ENCODE measurements at places on chromosomes 6 and 20.

GRCh38 chr6:145814035-145814500 lies 527 bp downstream of the FBXO30 start:
- peak; percentile 1 for DNase-seq

- no peak for DNase-seq
Observed at GRCh38 chr6:107511511-107511993, 21.6 kb downstream of the SOBP start.

GRCh38 chr6:33785778-33786177 lies 3.2 kb downstream of the LEMD2 start:
- DNase-seq, result no peak

DNA sequence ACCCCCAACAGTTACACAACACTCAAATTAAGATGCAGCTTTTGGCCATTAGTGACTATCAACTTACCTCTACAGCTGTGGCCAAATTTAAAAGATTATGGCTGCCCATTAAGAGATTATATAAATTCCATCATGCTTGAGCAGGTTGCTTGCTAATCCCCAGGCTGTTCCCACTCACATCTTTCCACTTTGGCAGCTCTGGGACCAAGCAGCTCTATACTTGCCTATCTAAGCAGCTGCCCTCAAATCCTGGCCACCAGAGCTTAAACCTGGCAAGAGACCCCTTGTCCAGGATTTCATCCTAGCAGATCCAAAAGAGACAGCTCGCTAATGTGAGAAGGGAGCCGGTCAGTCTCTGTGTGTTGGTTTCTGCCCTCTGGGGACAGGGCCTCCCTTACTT lies 127.9 kb downstream of the SLC23A2 start:
- no peak for DNase-seq

GRCh38 chr6:107488875-107489635 lies 862 bp upstream of the SOBP start:
- DNase-seq, result no peak

DNA sequence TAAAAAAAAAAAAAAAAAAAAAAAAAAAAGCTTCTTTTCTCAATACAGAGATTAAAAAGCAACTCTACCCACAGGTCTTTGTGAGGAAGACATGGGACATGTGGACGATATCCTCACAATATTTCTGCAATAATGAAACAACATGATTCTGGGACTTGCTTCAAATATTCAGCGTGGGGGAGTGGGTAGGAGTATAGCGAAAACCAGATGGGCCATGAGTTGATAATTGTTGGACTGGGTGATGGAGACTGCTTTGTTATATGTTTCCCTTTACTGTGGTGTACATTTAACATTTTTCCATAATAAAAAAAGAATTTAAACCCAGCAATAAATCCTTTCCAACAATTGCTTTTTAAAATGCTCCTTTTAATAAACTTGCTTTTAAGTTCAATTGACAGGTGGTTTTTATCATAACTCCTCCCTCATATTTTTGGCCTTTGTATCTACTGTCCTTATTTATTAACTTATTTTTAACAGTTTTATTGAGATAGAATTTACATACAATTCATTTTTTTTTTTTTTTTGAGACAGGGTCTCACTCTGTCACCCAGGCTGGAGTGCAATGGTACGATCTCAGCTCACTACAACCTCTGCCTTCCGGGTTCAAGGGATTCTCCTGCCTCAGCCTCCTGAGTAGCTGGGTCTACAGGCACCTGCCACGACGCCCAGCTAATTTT lies 40.4 kb upstream of the ARFGEF2 start:
- DNase-seq, result no peak

GRCh38 chr6:141598487-141598886 lies 534.2 kb upstream of the GJE1 start:
- DNase-seq, result no peak

DNA sequence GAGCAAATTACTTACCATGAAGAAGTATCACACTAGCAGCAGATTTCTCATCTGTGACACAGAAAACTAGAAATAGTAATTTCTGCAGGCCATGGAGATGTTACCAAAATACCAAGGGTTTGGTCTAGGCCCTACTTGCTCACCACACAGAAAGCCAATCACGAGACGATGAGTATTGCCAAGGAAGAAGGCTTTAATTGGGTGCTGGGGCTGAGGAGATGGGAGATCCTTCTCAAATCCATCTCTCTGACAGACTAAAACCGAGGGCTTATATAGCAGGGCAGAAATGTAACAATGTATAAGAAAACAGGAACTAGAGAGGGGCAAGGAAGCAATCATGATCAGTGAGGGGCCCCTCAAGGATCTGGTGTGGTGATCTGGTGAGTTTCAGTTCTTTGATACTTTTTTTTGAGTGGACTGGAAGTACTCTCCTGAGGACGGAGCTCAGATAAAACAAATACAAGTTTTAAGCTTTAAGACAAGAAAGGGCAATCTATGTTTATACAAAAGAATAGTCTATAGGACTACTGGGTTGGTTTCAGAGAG lies 40.9 kb downstream of the RNF182 start:
- DNase-seq, result no peak

- DNase-seq, result no peak
Observed at GRCh38 chr20:63737945-63738686, 1.5 kb upstream of the SLC2A4RG start.

DNA sequence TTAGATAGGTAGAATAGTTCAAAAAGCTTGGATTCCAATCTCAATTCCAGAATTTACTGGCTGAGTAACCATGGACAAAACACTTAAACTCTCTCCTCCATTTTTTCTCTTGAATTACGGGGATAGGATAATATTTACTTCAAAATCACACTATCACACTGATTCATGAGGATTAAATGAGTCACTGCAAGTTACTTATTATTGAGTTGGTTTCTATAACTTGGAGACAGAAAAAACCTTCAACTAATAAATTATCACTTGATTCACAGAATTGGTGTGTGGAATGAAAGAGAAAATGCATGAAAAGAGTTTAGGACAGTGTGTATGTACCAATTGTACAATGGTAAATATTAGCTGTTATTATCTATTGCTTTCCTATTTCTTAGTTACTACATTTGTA lies 585.2 kb downstream of the PHF3 start:
- no peak for DNase-seq

DNA sequence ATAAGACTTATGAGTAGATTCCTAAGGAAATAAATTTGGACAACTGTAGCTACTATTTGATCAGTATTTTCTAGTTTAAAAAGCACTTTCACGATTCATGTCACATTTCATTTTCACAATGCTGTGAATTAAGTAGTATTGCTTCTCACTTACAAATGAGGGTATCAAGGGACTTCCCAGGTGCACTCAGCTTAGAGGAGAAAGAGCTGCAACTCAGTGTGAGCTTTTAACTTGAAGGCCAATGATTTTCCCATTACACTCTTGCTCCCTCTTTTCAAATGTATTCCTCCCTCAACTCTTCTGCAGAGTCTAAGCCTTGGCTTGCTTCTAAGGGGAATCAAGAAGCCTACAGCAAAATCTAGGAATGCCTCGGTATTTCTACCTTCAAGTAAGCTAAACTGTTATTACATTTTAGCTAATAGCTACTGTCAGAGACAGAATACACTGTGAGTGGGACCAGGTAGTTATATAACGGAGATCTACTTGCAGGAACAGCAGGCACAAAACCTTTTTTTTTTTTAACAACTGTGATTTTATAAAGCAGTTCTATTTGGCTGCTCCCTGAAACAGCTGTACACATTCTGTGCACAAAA lies 339.0 kb downstream of the SYNE1 start:
- no peak for DNase-seq

- DNase-seq, result peak; percentile 47
Observed at GRCh38 chr6:14658886-14659561, 541.5 kb downstream of the CD83 start.

DNA sequence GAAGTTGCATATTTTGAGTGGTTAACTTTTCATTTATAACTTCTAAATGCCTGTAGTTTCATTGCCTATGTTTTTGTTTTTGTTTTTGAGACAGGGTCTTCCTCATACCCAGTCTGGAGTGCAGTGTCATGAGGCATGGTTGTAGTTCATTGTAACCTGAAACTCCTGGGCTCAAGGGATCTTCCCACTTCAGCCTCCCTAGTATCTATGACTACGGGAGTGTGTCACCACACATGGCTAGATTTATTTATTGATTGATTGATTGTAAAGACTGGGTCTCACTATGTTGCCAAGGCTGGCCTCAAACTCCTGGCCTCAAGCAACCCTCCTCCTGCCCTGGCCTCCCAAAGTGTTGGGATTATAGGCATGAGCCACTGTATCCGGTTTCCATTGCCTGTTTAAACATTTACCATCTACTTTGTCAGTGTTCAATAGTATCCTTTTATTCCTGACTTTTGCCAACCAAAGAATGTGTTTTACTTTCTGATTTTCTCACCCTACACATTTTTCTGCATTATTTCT lies 144.6 kb downstream of the CDKAL1 start:
- no peak for DNase-seq

GRCh38 chr20:36548006-36548315 lies 6.6 kb downstream of the MYL9 start:
- no peak for DNase-seq

DNA sequence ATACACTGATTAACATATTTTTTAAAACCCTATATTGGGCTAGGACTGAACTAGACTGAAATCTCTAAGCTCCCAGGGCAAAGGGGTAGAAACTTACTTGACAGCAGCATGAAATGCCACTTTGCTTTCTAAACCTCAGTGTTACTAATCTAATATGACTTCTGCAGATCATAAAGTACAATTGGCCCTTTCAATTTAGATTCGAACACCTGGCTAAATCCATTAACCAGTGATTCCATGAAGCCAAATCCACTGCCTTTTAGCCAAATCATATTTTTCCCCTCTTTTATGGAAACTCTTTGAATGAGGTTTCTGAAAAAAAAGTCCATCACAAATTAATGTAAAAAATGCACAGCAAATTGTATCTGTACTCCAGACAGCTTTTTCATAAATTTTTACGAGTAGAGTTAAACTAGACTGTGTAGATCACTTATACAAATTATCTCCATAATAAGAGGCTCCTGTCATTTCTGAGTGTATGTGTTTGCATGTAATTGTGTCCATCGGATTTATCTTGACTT lies 25.7 kb downstream of the EPHA7 start:
- no peak for DNase-seq

- no peak for DNase-seq
Observed at GRCh38 chr20:44083220-44083933, 103.6 kb downstream of the JPH2 start.

DNA sequence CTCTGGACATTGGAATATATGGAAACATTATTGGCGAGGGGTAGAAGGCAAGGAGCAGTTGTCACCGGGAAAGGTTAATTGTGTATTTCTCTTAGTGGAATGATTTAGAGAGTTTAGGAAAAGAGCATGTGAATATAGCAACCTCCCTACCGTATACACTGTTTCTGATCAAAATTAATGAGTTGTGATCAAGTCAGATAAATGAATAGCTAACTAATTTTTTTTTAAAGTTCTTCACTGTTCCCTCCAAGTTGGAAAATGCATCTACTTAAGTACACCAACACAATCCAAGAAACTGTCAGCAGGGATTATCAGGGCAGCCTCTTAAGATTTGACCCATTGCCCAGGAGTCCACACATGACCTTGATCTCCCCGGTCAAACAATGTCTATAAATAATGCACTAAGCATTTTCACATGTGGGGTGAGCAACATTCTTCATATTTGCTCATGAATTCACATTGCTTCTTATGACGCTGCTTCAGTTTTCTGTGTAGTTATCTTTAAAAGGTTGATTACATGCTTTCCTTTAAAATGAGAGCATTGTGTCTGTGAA lies 680.8 kb upstream of the NRSN1 start:
- DNase-seq, result no peak

- no peak for DNase-seq
Observed at GRCh38 chr6:156028335-156029131, 572.9 kb upstream of the NOX3 start.

DNA sequence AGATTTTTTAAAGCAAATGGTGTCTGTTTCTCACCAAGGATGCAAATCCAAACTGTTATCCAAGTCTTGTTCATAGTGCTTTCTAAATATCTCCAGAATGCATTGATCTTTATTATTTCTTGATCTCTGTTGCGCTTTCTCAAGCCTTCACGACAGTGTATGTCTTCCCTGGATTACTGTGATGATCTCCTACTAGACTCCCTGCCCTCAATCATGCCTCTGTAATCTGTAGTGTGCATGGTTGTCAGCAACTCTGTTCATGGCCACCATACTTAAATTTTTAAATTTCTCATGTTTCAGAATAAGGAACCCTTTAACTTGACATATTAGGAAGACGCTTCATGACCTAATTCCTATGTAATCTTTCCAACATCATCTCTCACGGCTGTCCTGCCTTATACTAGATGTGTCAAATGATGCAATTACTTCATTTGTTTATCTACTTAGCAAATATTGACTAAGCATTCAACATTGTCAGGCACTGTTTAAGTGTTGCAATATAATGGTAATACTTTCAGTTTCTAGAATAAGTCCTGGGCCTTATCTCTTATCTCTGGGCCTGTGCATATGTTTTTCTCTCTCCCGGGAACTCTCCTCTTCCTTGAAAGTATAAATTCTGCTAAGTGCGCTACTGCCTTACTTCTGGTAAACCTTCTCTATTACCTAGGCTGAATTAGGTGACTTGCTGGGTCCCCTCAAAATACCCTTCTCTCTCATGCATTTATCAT lies 25.6 kb upstream of the AHI1 start:
- DNase-seq, result no peak

GRCh38 chr6:108665495-108666196 lies 104.9 kb downstream of the FOXO3 start:
- no peak for DNase-seq

DNA sequence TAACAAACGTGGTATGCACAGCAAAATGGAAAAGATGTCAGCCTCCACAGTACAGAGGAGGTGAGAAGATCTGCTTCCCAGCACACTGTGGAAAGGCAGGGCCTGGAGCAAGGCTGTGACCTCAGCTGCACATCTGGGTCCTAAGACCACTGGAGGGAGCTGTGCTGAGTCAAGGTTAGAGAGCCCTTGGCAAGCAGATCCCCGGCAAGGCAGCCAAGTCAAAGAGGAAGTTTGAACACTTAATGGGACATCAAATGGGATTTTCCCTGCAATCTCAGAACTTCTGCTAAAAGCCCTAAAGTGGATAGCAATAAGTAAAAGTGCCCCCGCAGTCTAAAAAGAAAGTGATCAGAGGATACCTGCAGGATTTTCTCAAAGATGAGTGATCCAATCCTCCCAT lies 39.5 kb downstream of the UNC5CL start:
- peak; percentile 32 for DNase-seq

- DNase-seq, result no peak
Observed at GRCh38 chr6:163904186-163904585, 489.7 kb downstream of the QKI start.

- DNase-seq, result no peak
Observed at GRCh38 chr6:113979937-113980336, 9.0 kb upstream of the HDAC2 start.

GRCh38 chr20:36825385-36826104 lies 50.4 kb upstream of the TLDC2 start:
- DNase-seq, result no peak

- no peak for DNase-seq
Observed at GRCh38 chr20:18307301-18307700, 19.0 kb downstream of the ZNF133 start.

GRCh38 chr20:44017905-44018258 lies 103.2 kb downstream of the TOX2 start:
- DNase-seq, result no peak

DNA sequence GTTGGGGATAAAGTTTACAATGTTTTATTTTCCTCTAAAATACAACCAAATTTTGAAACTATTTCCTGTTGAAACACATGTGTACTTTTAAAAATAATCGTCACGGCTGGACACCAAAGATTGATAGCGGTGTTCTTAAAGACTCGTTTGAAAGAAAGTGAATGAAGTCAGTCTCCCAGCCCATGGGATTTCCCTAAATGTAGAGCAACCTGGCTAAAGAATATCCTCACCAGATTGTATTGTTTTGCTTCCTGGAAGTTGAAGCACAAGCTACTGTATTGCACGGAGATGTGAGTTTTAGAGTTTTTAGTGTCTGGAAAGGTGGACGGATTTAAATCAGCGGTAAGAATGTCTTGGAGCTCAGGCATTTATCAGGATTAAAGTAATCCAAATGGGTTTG lies 189.5 kb downstream of the THBS2 start:
- no peak for DNase-seq
